ENCODE measurements at places on chromosomes 4 and X.

DNA sequence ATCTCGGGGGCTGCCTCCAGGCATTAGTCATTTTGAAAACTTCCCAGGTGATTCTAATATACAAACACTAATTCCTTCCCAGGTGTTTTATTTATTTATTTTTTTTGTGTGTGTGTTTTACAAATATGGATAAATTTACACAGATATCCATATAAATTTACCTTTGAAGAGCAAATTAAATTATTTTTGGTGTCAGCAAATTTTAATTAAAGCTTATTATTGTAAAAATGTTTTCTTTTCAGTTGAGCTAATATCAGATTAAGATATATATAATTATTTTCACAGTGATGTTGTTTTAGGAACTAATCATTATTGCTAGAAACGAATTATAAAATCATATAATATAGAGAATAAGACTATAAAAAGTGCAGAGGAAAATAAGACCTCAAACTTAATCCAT, 62.0 kb upstream of the FREM3 start:
- DNase-seq, result no peak

DNA sequence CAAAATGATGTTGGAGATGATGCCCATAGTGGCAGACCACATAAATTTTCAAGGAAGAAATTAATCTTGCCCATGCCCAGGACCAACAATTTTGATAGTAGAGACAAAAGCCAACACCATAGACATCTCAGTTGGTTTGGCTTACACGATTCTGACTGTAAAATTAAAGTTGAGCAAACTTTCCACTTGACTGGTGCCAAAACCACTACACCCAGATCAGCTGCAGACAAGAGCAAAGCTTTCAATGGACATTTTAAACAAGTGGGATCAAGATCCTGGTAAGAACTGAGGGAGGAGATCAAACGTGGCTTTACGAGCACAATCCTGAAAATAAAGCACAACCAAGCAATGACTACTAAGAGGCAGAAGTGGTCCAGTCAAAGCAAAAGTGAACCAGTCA, 90.7 kb downstream of the PAPSS1 start:
- DNase-seq, result no peak

DNA sequence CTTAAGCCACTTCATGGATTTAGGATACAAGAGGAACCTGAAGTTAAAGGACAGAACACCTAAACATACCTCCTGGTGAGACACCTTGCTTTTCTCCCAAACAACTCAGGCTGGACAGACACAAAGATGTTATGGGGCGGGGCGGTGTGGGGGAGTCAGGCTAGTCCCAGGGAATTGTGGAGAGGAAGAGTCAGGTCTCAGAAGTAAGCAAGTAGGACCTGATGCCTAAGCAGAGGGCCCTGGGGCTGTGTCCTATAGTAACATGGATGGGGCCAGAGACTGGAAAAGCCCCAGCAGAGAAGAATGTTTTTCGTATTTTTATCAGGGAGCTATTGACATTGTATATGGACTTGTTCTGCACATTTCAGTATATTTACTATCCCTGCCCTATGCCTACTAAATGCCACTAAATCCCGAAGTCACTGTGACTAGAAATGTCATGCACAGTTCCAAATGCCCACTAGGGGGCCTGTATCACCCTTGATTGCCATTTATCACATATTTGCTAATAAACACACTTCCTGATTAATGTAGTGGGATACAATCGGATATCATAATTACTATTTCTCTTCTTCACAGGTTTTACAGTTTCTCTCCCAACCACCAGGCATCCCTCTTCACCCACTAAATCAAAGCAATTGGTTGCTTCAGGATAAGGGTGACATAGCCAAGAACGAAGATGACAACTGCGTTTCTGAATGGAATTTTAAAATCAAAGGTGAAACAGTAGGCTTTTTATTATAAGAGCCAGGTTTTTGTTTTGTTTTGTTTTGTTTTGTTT, 23.8 kb upstream of the ARHGAP10 start:
- DNase-seq, result peak; percentile 63

GRCh38 chr4:101556842-101557241, 209.5 kb upstream of the PPP3CA start:
- DNase-seq, result no peak

- DNase-seq, result no peak
Observed at GRCh38 chr4:184729946-184730345, 4.0 kb downstream of the CENPU start.

DNA sequence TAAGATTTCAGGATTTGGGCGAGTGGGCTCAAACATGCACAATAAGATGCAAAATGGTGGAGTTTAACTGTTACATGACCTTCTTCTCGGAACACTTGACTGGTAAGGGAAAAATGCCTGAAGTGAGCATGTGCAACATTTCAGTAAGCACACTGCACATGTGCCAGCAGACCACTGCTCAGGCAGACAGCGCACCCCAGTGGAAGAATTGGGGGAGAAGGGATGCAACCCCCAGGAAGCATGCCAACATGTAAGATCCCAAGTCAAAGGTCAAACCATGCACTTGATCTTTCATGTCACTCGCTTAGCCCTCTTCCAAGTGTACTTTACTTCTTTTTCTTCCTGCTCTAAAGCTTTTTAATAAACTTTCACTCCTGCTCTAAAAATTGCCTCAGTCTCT, 256.3 kb downstream of the CENPC start:
- DNase-seq, result peak; percentile 0

DNA sequence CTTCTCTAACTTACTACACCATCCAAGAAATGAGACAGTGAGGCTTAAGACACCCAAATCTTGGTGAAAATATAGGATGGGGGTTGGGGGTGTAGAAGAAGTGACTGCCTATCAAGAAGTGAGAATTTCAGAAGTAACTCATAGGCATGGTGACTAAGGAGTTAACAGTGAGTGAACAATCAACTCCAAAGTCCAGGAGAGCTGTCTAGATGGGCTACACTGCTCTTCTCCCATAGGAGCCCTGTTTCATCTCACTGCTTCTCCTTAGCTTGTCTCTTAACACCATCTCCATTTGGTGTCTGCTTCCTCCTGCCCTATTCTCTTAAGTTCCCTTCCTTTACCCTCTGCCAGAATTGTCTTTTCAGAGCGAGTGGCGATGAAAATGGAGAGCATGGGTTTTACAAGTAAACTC, 22.7 kb downstream of the FABP2 start:
- peak; percentile 42 for DNase-seq

DNA sequence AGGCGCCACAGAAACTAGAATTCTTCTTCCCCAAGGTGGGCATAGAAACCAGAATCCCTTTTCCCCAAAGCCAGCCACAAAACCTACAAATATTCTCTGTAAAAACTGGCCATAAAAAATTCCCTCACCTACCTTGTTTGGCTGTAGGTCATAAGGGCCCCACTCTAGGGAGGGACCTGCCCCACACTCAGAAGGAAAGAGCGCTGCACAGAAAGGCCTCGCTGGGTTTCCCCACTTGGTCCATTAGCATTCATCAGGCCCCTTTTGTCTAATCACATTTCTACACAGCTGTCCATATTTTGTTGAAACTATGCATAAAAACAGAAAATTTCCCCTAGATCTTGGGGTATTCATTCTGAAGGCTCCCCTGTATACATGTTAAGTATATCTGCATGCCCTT, 54.1 kb downstream of the PHKA2 start:
- no peak for DNase-seq

DNA sequence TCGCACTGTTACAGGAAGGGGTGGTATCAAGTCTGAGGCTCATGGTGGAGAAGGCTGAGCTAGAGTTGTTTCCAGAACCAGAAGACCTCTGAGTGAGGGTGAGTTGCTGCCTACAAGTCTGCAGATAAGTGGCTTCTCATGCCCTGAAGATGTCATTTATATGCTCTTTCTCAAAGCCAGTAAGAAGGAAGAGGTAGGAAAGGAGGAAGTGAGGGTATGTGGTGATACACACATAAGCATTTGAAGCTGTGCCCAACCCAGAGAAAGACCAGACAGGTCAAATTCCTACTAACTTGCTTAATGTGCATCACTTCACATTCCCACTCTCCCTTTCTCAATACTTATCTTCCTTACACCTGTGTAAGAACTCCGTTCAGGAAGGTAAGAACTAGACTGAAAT, at the start of gene PPBP:
TSS of gene PPBP (minus strand) at position 130 of the 400 bp plus-strand sequence. CDS start at position 43, 87 bp downstream.
- no peak for DNase-seq

DNA sequence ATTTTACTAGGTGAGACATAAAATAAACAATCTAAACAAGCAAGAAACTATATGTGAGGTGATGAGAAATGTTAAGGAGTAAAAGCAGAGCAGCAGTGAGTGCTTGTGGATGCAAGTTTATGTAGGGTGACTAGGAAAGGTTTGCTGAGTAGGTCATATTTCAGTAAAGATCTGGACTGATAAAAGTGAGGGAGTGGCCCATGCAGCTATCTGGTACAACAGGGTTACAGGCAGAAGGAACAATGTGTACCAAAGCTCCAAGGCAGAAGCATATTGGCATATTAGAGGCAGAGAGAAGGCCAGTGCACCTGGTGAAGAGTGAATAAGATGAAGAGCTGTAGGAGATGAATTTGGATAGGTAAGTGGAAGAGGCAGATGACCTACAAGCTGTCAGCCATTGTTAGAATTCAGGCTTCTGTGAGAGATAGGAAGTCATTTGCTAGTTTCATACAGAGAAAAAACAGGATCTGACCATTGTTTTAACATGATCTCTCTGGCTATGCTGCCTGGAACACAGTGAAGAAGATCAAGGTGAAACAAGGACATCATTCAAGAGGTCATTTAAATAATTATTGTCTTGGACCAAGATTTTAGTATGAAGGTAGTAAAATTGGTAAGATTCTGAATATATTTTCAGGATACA, 274.6 kb downstream of the ANKRD50 start:
- DNase-seq, result no peak

GRCh38 chrX:34140816-34141215, 8.7 kb upstream of the FAM47A start:
- DNase-seq, result no peak

DNA sequence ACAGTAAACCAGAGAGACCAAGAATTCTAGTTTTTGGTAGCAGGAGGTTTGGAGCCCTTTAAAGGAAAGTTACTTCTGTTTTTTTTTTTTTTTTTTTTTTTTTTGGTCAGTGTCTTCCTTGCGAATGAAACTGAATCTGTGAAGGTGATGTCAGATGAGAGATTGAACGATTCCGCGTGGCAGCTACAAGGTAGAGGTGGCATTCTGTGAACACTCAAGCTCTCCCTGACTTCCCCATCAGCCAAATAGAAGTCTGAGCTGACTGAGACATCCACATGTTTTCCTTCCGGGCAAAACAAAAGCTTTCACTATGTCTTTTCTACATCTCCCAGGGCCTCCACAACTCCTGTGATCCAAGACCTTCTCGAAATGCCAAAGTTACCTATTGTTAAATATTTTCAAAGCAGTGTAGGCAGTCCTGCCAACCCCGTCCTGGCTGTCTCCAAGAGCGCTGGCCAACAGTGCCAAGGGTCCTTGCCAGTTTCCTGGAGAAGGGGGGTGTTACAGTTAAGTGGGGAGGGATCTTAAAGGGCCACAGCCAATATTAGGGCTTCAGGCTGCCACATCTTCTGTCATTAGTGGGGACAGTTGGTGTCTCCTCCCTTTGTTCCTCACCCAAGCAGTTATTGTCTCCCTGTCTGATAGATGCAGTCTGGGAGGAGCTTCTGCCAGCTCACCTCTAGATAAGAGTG, 102.9 kb upstream of the SLC34A2 start:
- no peak for DNase-seq

DNA sequence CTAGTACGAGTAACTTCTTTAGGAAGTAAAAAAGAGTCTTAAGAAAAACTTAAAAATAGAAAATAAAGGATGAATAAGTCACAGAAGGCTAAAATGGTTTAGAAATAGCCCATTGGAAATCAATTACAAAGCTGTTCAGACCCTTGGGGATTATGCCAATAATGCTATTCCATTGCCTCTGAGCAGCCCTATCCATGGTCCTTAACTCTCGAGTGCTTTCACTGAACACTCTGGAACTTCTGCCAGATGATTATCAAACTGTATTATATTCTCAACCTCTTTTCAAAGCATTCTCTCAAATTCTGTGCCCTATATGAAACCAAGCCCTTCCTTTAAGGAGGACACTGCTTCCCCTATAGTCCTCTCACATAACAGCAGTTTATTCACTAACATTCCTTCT, 17.0 kb downstream of the SLC9B1 start:
- peak; percentile 37 for DNase-seq

DNA sequence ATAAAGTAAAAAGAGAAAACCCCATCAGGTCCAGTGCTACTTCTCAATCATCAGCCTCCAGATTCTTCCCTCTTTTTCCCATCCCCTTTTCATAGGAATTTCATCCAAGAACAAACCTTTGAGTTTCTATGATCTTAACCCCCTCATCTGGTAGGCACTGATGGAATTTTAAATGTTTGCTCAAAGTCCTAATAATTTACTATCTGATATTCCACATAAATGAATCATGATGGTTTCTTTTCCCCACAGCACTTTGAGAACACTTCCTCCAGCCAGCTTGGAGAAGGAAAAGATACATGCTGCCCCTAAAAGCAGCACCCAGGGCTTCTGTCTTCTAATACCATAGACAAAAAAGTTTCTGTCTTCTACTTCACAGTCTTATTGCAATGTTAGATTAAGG, 19.4 kb upstream of the KLHL8 start:
- DNase-seq, result no peak

- no peak for DNase-seq
Observed at GRCh38 chr4:77393996-77394395, 211.6 kb upstream of the CXCL13 start.

GRCh38 chrX:95058815-95059214, 1384.8 kb downstream of the FAM133A start:
- DNase-seq, result peak; percentile 83

GRCh38 chr4:129014566-129015509, 78.5 kb downstream of the SCLT1 start:
- DNase-seq, result no peak

GRCh38 chr4:81796790-81797528, 325.3 kb upstream of the RASGEF1B start:
- no peak for DNase-seq

- DNase-seq, result no peak
Observed at GRCh38 chr4:76214177-76214675, 602 bp upstream of the SCARB2 start.

- peak; percentile 27 for DNase-seq
Observed at GRCh38 chr4:7328913-7329638, 105.7 kb downstream of the PSAPL1 start.

DNA sequence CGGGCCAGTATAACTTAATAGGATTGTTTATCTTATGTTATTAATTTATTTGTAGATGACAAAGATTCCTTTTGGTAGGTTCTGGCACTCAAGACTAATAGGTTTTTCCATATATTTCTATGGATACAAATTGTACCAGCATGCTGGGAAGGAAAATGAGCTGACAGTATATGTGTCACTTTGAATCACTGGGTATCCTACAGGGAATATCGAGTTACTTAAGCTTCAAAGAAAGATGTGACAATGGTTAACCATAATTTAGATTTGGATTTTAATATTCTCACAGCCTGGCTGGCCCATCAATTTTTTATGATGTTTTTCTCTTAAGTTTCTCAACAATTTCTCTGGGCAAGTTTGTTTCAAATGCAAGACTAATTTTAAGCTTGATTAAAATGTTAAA, 498.8 kb upstream of the FTHL17 start:
- no peak for DNase-seq

GRCh38 chrX:65491620-65492019, 43.0 kb downstream of the LAS1L start:
- no peak for DNase-seq

DNA sequence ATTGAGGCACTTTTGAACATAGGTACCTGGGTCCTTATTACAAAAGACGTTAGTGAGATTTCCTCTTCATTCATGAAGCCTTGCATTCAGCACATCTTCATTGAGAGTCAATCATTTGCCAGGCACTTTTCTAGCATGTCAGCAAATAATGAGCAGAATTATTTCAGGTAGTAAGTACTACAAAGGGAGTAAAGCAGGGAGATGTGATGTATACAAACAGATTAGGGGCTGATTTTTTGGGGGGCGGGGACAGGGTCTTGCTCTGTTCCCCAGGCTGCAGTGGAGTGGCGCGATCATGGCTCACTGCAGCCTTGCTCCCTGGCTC, 638 bp upstream of the CCKAR start:
- no peak for DNase-seq
